Glomerular endothelial cell (primary cell): ENCODE measurements at places on chromosomes 11 and 22.

DNA sequence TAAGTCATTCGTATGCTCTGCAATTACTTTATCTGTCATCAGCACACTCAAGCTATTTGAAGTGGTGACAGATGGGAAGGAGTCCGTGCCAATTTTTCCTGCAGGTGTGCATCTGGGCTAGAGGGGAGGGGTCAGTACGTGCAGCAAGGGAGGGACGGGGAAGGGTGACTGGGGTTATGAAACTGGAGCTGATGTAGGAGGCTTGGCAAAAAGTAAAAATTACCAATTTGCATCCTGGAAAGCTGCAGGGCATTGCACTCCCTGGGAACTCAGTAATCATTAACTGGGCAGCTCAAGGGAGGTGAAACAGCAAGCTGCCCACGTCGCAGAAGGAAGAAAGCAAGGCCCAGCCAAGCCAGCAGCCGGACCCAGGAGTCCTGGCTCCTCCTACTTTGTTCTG, 87.1 kb upstream of the TMEM45B start:
- DNase-seq, result no peak

DNA sequence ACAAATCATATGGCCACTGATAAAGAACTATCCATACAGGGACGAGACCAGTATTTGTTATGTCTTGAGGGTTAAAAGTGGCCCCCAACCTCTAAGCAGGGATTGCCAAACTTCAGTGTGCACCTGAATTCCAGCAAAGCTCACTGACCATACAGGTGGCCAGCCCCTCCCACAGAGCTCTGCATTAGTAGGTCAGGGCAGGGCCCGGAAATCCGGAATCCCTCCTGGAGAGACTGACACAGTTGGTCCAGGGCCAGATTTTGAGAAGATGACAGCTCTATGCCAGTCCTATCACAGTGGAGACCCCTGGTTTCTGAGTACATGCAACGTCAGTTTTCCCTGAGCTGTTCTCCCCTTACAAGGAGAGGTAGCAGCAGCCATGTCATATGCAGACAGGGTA, 20.8 kb downstream of the VPS37C start:
- DNase-seq, result no peak

DNA sequence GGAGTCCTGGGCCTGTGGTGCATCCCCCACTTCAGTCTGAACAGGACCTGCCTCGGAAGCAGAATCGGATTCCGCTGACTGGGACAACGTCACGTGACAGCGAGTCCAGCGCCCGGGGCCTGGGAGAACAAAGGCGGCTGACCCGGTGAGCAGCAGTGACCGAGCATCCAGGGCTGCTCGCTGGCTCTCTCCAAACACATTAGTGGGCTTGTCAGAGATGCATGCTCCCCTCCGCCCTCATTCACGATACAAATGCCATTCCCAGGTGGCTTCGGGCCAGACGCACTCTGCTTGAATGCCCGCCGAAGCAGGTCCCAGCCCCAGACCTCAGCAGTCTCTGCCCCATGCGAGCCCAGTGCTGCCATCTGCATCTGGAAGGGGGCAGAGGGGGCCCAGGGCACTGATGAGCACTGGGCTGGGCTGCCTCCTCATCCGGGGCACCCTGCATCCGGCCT, 91.0 kb downstream of the WNT7B start:
- DNase-seq, result no peak

- no peak for DNase-seq
These were observed 408.9 kb upstream of the ANO5 start for GRCh38 chr11:21783954-21784353.

- DNase-seq, result no peak
These were observed 53.3 kb upstream of the ADA2 start for GRCh38 chr22:17272511-17272991.

- no peak for DNase-seq
These were observed 56.6 kb upstream of the FDX1 start for GRCh38 chr11:110373051-110373702.

DNA sequence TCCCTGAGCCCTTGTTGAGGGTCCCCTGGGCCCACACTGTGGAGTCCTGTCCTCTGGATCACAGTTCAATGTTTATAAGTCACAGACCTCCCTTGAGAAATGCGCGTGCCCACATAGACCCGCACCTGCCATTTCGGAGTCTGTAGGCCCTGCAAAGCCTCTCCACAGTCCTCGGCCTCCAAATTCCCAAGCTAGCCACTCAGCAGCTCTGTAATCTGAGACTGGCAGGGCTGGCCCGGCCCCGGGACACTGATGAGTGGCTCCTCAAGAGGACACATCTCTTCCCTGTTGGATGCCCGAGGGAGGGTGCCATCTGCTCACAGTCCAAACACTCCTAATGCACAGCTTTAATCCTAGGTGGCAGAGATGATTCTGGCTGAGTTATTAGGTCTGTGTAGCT, 39.1 kb downstream of the B3GAT1 start:
- DNase-seq, result no peak

GRCh38 chr22:33803371-33804282, 116.6 kb downstream of the LARGE1 start:
- DNase-seq, result no peak

- DNase-seq, result no peak
These were observed 11.5 kb downstream of the RTL6 start for GRCh38 chr22:44486538-44486937.
